ENCODE measurements at places on chromosomes 16 and 17. TPM values are rescaled to one million over a fixed set of nuclear protein-coding genes. Genes with fewer than 3 reads are reported as not detected.

DNA sequence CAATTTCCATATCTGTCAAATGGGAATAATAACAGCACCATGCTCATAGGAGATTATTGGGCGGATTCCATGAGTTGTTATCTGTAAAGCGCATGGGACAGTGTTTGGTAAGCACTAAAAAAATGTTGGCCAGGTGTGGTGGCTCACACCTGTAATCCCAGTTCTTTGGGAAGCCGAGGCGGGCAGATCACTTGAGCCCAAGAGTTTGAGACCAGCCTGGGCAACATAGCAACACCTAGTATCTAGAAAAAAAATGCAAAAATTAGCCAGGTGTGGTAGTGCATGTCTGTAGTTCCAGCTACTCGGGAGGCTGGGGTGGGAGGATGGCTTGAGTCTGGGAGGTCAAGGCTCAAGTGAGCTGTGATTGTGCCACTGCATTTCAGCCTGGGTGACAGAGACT lies 66.8 kb upstream of the NFAT5 start:
- H3K4me1 ChIP-seq, result no peaks in the 10 kb centered on the region
- H3K27ac ChIP-seq, result no peak overlapping the region
- no peaks in the 10 kb centered on the region for H3K27me3 ChIP-seq
- H3K4me3 ChIP-seq, result no peak overlapping the region

DNA sequence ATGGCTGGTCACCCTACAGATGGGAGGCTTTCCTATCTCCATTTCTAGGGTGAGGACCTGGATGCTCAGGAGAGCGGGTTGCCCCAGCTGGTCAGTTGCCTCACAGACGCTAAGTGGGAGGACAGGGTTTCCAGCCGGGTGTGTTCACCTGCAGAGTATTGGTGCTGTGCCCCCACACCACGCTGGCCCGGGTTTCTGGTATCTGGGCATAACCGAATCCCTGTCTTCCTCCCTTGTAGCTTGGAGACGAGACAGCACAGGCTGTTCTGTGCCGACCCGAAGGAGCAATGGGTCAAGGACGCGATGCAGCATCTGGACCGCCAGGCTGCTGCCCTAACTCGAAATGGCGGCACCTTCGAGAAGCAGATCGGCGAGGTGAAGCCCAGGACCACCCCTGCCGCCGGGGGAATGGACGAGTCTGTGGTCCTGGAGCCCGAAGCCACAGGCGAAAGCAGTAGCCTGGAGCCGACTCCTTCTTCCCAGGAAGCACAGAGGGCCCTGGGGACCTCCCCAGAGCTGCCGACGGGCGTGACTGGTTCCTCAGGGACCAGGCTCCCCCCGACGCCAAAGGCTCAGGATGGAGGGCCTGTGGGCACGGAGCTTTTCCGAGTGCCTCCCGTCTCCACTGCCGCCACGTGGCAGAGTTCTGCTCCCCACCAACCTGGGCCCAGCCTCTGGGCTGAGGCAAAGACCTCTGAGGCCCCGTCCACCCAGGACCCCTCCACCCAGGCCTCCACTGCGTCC lies 9.7 kb downstream of the CX3CL1 start:
- H3K27ac ChIP-seq, result no peak overlapping the region
- no peak for DNase-seq
- H3K4me1 ChIP-seq, result peaks cover 43% of the 10 kb centered on the region
- no peak overlapping the region for H3K4me3 ChIP-seq
- H3K27me3 ChIP-seq, result no peaks in the 10 kb centered on the region

The NXPH3 gene
- 4.7 TPM for total RNA-seq

DNA sequence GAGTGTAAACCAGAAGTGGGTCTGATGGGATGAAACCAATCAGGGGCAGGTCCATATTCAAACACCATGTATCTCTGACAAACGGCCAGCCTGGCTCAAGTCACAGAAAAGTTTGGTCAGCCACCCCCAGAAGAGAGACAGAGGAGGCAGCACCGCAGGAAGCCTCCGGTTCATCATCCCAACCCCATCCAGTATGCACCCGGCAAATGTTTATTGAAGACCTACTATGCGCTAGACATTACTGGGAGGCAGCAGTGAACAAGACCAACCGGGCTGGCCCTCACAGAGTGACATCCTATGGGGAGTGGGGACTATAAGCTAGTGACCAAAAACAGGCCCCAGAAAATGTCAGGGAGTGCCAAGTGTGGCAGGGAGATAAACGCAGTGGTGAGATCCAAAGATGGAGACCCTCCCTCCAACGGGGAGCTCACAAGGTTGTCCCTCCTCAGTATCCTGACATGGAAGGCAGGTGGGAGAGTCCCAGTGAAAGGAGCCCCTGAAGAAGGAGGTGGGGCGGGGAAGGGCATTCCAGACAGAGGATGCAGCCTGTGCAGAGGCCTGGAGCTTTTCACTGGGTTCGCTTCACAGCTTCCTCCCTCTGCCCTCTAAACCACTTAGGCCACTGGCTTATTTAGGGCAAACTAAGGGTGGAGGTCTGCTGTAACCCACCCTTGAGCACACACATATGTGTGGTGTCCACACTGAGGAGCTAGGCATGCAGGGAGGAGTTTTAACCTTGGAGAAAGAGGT lies 2.0 kb downstream of the GSG1L start:
- H3K27me3 ChIP-seq, result peaks cover 67% of the 10 kb centered on the region
- no peaks in the 10 kb centered on the region for H3K4me1 ChIP-seq
- no peak for DNase-seq

GRCh38 chr16:79769928-79770243 lies 169.3 kb upstream of the MAF start:
- no peak for DNase-seq
- H3K27ac ChIP-seq, result peak overlapping the region; percentile 65
- H3K36me3 ChIP-seq, result no peaks in the 10 kb centered on the region
- H3K4me3 ChIP-seq, result peak overlapping the region; percentile 85
- H3K4me1 ChIP-seq, result peaks cover 25% of the 10 kb centered on the region

DNA sequence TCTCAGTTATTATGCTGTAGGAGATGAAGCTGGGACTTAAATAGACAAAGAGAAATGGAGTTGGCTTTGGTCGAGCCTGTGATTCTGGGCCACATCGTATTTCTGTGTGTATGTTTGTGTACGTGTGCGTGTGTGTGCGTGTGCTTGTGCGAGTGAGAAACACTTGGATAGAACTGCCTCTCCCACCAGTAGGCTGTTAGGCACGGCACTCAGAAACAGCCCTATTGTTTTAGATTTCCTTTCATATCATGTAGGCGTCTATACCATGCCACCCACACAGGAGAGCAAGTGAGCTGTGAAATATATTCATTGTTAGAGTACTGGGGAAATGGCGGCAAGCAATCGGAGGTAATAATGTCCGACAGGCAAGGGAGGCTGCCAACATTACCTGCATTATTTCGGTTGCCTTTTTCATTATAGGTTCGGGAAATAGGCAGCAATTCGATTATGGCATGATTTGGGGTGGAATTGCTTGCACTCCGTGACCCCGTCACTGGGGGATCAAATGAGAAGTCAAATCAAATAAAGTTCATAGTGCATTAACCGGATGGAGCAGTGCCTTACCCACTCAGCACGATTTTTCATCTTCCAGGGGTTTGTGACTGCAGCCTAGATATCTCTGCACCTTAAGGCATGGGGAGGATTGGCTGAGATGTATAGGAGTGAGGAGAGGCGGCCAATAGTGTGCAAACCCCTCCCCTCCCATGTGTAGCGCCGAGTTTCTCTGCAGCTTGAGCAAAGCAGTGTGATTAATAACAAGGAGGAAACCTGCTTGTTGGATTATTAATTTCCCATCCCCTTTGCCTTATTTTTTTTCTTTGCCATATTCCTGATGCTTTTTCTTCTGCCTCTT lies 89.6 kb downstream of the RBFOX1 start:
- H3K36me3 ChIP-seq, result no peaks in the 10 kb centered on the region
- no peak overlapping the region for H3K4me3 ChIP-seq
- H3K4me1 ChIP-seq, result no peaks in the 10 kb centered on the region
- DNase-seq, result no peak
- no peaks in the 10 kb centered on the region for H3K27me3 ChIP-seq
- no peak overlapping the region for H3K27ac ChIP-seq

The PLA2G10 gene
- total RNA-seq, result not detected

The MAF gene
- 15.8 TPM for total RNA-seq

GRCh38 chr17:4836221-4836620 lies 3.1 kb downstream of the MINK1 start:
- H3K27me3 ChIP-seq, result no peaks in the 10 kb centered on the region
- H3K27ac ChIP-seq, result no peak overlapping the region
- DNase-seq, result no peak
- H3K36me3 ChIP-seq, result peaks cover 3% of the 10 kb centered on the region
- no peak overlapping the region for H3K4me3 ChIP-seq
- H3K4me1 ChIP-seq, result peaks cover 57% of the 10 kb centered on the region

The GNAO1 gene
- total RNA-seq, result 0.85 TPM

The SLC13A2 gene
- not detected for total RNA-seq

- no peak overlapping the region for H3K27ac ChIP-seq
- DNase-seq, result no peak
- H3K4me3 ChIP-seq, result no peak overlapping the region
- H3K4me1 ChIP-seq, result no peaks in the 10 kb centered on the region
- H3K36me3 ChIP-seq, result no peaks in the 10 kb centered on the region
Observed at GRCh38 chr16:62545039-62545438, 508.8 kb upstream of the CDH8 start.

The TPPP3 gene
- total RNA-seq, result 2.7 TPM

The TEDC2 gene
- total RNA-seq, result 3.9 TPM

GRCh38 chr16:53654946-53655345 lies 48.7 kb downstream of the RPGRIP1L start:
- no peaks in the 10 kb centered on the region for H3K27me3 ChIP-seq
- no peaks in the 10 kb centered on the region for H3K4me1 ChIP-seq
- peaks cover 27% of the 10 kb centered on the region for H3K36me3 ChIP-seq

Data from chondrocyte (in vitro differentiated cells).